ENCODE measurements at places on chromosomes 16 and 17. TPM values are rescaled to one million over a fixed set of nuclear protein-coding genes. Genes with fewer than 3 reads are reported as not detected.

GRCh38 chr16:27538528-27538927 lies 11.2 kb downstream of the GTF3C1 start:
- no peak for DNase-seq

- no peak for DNase-seq
Measured at GRCh38 chr16:86894925-86895324, 316.6 kb downstream of the FOXL1 start.

DNA sequence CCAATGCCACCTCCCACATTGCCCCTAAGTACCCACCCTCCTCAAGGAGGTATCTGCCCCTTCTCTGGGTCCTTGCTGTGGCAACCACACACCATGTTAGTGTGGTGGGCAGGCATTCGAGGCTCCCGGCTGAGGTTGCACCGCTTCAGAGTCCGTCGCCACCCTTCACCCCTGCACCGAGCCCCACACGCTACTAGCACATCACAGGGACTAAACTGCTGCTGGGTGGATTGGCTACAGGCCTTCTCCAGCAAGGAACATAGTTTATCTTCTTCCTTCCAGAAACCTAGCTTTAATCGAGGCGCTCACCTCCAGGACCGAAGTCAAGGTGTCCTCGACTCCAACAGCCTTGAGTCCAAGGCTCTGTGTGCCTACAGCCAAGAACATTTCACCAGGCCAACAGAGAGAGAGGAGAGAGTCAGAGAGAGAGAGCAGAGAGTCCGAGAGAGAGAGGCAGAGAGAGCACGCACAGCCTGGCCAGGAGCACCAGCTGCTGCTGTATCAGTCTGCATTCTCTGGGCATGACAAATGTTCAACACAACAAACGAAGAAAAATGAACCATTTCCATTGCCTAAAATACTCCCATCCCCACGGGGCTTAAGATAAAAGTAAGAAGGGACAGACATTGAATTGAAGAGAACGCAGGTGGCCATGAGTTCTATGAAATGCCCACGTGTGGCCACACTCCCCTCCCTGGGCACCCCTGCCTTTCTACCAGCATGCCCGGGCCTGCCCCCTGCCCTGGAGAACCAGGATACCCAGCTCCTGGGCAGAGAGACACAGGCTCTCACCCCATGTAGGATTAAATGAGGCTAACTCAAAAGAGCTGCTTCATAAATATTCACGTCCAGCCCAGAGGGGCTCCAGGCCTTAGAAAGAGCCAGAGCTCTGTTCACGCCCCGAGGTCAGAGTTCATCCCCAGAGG lies 94.9 kb downstream of the RBFOX3 start:
- DNase-seq = peak; percentile 67

DNA sequence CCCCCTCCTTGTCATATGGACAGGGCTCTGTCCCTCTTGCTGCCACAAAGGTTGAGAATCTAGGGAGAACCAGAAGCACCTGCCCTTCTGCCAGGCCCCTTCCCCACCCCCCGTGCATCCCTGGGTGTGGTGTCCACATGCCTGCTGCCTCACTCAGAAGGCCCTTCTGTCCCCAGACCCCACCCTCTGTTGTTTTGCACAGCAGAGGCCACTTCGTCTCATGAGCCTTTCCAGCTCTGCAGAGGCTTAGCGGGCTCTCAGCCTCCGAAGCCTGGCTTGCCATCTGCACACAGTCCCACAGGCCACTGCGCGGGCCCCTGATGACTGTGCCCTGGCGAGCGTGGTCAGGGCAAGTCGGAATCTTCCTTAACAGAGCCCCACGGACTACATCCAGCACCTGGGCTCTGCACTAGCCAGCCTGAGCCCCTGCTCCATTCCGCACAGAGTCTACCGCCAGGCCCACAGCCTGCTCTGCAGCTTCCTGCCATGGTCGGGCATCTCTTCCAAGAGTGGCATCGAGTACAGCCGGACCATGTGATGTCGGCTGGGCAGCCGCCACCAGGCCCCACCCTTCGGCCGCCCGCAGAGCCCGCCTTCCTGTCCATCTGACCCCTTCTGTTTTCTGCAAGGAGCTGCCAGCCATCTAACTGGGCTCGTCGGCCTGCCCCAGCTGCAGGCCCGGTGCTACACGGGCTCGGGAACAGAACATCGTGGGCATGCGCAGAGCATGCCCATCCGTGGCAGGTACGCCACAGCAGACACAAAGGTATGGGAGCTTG lies 10.8 kb downstream of the C16orf90 start:
- DNase-seq = no peak

GRCh38 chr16:25692742-25693508 lies 1.2 kb downstream of the HS3ST4 start:
- no peak for DNase-seq

GRCh38 chr17:75888484-75888883 lies 8.3 kb downstream of the TRIM65 start:
- DNase-seq = no peak

DNA sequence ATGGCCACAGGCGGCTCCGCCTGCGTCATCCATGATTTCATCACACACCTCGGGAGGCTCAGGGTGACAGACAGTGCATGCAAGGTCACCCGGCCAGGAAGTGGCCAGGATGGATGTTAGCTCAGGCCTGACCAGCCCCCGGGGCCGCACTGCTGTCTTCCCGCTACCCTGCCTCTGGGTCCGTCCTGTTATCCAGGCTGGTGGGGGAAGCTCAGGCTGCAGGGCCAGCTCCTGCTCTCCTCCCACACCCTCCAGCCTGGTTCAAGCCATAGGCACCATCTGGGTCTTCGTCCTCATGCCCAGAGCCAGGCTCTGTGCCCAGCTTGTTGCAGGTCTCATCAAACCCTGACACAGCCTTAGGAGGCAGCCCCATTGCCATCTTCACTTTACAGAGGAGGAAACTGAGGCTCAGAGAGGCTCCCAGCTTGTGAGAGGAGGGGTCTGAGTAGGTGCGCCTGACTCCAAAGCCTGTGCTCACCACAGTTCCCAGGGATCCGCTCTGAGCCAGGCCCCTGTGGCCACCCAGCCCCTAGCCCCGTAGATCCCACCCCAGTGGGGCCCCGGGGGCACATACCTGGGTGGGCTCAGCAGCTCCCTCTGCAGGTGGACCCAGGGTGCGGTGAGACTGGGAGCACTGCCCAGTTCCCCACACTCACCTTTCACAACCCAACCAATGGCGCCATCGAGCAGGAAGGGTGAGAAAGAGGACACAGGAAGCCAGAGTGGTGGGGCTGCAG lies 412 bp upstream of the ADGRG3 start:
- DNase-seq = no peak

DNA sequence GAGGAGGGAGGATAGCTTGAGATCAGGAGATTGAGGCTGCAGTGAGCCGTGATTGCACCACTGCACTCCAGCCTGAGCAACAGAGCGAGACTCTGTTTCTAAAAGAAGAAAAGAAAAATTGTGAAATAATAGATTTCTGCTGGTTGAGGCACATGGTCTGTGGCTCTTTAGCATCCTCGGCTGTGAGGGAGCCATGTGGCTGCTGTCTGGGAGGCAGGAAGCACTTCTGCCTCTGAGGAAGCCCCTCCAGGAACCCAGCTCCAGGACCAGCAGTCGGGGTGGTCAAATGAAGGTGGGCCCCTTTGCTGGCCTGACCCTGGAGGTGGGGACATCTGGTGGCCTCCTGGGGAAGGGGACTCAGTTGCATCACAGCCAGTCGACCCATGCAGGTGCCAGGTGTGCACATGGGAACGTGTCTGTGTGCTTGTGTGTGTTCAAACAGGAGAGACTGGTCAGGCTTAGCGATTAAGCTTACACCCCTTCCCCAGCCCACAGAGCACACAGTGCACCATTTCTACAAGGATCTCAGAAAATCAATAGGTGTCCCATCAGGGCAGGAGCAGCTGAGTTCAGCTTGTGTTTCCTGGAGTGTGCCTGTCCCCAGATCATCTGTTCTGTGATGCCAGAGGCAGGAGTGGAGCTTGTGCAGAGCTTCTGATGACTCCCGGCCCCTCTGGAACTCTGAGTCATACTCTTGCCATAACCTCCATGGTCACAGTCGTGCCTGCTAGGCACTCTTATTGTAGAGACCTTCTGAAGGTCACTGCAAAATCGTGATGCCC lies 24.3 kb upstream of the MGAT5B start:
- no peak for DNase-seq

GRCh38 chr16:70380248-70380918 lies 33.7 kb downstream of the DDX19A start:
- DNase-seq = peak; percentile 70

GRCh38 chr17:1487939-1488825 lies 4.3 kb downstream of the MYO1C start:
- peak; percentile 95 for DNase-seq

- no peak for DNase-seq
Measured at GRCh38 chr17:42438600-42439567, 15.8 kb upstream of the CAVIN1 start.

- DNase-seq = no peak
Measured at GRCh38 chr16:57621521-57622271, 6.7 kb upstream of the ADGRG1 start.

- DNase-seq = no peak
Measured at GRCh38 chr16:69483611-69484010, 59.2 kb downstream of the CYB5B start.

Gene ADAM11
- 0.72 TPM for total RNA-seq

Gene TSPAN10
- 1.0 TPM for total RNA-seq

Gene ZNF469
- total RNA-seq = 4.4 TPM

Gene PRR14
- total RNA-seq = 10.4 TPM

Gene HSF4
- total RNA-seq = 3.8 TPM

Gene SLFN5
- total RNA-seq = 9.4 TPM

Gene KDM8
- 5.7 TPM for total RNA-seq

Gene PABPN1L
- total RNA-seq = not detected

Measured in tongue (tissue), 3 donors.